T-helper 1 cell (primary cell): ENCODE measurements at places on chromosomes 4 and X.

DNA sequence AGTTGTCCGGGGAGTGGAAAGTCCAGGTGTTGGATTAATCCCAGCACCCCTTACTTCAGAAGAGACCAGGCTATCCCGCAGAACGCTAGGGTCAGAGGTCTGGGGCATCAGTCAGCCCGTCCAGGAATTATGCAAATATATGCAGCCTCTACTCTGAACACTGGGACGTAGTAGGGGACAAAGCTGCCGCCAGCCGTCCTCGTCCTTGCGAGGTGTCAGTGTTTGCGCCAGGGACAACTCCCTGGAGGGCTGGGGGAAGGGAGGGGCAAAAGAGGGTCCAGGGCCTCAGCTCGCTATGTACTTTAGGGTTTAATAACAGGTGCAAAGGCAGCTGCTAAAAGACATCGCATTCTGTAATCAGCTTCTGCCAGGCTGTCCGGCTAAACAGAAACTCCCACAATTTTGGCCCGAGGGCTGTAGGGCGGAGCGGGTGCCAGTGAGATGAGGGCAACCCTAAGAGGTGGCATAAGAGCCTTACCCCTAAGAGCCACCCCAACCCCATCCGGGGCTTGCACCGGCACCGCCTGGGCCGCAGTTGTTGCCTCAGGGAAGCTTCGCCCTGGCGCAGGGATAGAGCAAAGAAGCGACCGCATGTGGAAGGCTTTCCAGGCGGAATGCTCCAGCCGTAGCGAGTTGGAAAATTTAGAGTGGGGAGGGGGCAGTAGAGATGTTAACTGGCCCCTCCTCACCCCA lies 8.4 kb downstream of the HAND2 start:
- DNase-seq, result no peak

DNA sequence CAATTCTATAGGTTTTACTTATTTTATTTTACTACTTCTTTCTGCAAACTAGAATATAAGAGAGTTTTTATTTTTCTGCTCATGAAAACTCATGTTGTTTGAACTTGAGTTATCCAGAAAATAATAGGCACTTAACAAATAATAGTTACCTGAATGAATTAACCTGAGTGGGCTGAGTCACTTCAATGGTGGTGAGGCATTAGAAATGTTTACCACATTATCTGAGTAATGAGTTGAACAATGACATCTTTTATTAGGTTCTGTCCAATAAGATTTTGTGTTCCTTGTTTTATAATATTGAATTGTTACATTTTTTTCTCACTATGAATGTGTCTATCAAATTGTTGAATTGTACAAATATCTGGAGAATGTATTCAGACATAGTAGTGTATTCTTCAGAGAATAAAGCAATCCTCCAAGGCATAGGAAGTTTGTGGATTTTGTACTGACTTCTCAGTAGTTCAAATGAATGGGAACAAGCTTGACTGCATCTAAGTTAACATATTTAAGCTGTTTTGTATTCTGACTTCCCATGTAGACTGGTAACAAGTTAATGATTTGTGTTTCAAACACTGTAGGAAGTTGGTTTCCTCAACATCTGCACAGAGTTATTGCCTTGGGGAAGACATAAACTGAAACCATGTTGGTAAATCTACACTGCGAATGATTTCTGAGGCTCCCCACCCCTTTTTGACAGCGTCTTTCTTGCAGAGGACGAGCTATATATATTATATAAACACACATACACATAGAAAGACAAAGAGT lies 1808.9 kb upstream of the TENM3 start:
- no peak for DNase-seq

GRCh38 chr4:24190761-24191695 lies 301.2 kb upstream of the PPARGC1A start:
- no peak for DNase-seq

DNA sequence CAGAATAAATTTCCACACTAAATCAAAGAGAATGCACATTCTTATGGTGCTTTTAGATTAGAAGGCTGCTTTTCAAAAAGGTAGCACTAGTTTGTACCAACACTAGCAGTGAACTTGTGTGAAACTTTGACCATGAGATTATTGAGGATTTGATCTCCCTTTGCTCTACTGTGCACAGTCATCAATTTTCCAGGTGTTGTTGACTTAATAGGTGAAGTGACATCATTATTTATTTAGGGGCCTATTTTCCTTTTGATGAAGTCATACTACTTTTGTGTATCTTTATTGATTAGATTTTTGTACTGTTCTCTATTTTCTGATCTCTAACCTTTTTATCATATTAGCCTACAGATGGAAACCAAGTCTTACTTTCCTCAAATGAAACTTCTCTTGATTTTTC lies 507.9 kb upstream of the LCORL start:
- no peak for DNase-seq

DNA sequence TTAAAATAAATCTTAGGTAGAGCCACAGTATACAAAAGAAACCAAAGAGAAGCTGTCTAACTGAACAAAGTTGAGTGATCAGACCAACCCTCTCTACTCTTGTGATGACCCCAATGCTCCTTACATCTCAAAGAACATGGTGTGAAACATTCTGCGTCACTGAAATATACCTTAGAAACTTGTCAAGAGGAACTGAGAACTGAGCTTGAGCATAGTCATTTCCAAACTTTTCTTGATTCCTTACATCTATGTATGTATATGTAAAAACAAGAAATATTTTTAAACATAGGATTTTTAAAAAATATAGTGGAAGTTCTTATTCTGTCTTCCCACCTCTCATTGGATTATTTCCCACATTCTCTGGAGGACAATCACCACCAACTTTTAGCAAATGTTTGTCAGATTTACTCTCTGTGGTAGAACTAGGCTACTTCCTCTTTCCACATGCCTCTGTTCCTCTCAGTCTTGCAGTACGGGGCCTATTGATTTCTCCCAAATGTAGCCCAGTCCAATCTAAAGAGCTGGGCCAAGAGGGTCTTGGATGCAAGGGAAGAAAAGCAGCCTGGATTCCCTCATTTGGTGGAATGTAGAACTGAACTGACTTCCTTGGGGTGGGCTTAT lies 98.2 kb upstream of the HHIP start:
- DNase-seq, result no peak

DNA sequence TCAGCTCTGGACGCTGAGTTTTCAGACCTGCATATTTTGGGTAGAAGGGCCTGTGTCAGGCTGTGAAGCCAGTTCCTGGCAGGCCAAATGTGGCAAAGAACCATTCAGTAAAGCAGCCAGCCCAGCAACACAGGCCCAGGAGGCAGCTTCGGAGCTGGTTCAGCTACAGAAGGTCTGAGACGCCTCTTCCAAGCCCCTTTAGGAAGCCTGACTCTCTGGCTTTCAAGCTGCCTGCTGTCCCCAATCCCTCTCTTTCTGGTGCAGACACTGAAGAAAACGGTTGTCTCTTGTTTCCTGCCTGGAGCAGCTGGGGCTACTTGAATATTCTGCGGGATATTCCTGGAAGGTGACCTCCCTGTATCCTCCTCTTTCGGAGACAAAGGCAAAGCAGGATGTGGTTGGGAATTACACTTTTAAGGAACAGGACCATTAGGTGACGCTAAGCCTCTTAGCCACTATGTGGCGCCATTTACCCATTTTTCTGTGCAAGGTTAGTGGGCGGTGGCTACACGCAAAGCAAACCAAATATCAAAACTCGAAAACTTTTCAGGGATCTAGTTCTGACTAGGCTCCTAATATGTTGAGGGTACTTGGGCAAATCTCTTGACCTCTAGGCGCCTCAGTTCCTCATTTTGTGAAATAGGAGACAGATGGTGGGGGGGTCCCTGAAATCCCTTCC lies 47.2 kb upstream of the LAS1L start:
- peak; percentile 67 for DNase-seq

- DNase-seq, result no peak
Observed at GRCh38 chr4:955931-956381, 17.4 kb downstream of the DGKQ start.

DNA sequence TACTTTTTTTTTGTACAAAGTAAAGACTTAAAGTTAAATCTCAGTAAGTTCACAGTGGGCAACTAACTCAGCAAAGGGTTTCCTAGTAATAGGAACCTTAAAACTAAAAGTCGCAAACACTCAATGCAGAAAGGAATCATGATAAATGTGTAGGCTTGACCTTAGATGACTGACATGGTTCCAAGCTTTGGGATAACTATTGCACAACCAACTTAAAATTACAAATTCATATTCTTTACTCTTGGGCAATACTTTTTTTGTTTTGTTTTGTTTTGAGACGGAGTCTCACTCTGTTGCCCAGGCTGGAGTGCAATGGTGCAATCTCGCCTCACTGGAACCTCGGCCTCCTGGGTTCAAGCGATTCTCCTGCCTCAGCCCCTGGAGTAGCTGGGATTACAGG lies 8.2 kb downstream of the ELOVL6 start:
- no peak for DNase-seq

DNA sequence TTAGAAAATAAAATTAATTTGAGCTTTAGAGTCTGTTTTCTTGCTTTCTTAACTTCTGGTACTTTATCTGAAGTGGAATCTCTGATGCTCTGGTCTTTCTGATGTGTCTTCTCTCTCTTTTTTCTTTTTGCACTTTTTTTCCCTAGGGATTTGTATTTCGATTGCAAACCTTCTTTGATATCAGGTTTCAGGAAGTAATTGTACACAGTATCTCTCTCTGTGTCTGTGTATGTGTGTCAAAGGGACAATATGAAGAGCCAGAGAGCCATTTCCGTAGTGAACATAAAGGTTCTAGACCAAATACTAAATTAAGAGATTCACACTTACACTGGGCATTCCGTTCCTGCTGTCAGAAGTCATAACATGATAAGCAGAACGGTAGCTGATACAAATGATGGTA lies 325.0 kb downstream of the PCDH7 start:
- no peak for DNase-seq

GRCh38 chr4:102318526-102318925 lies 26.8 kb downstream of the SLC39A8 start:
- no peak for DNase-seq

GRCh38 chr4:118268780-118269179 lies 84.0 kb downstream of the PRSS12 start:
- DNase-seq, result no peak

DNA sequence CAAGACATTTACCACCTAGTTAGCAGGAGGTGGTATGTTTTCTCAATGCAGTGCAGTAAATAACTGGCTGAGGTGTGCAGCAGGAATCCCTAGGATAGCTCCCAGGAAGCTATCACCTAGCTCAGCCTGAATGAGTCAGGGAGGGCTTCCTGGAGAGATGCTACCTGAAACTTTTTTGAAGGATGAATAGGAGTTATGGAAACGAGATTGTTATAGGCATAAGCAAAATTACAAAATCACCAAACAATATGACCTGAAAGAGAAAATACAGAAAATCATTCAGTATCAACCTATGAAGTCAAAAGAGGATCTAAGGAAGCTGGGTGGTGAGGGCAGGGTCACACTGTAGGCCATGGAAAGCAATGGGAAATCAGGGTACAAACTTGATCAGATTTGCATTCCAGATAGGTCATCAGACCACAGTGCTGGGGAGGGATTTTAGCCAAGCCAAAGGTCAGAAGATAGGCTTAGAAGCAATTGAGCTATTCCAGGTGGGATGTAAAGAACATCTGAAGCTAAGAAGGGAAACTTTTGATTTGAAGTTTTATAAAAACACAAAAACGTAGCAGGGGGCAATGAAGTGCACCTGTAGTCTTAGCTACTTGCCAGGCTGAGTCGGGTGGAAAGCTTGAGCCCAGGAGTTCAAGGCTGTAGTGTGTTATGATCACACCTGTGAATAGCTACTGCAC lies 11.3 kb downstream of the AREG start:
- no peak for DNase-seq

GRCh38 chr4:94345969-94346368 lies 3.3 kb upstream of the HPGDS start:
- DNase-seq, result no peak

- no peak for DNase-seq
Observed at GRCh38 chrX:40733706-40734105, 1.6 kb downstream of the MED14 start.

- no peak for DNase-seq
Observed at GRCh38 chr4:3069661-3070199, 4.6 kb downstream of the HTT-AS start.

DNA sequence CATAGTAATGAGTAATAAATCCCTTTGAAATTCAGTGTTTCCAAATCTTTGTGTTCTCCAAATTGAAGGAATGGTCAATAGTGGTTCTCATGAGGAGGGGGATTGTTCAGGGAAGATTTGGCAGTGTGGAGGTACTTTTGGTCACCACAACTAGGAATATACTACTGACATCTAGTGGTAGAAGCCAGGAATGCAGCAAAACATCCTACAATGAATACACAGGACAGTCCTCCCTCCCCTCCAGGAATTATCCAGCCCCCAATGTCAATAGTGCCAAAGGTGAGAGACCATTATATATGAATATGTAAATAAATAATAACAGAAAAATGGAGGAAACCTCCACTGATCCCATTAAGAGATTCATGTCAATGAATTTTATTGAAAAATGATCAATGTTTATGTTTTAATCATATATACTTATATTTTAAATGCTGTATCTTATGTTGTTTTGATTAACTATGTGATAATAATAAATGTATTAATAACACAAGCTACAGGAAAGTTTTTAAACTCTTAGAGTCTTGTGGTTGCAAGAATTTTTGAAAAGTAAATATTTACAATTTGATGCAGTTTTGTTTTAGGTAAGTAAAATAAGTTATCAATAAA lies 14.4 kb upstream of the FAM9A start:
- DNase-seq, result no peak
